ENCODE measurements at places on chromosomes 1 and 21.
A peak's percentile ranks its signal among the peaks of the same experiment; 100 is the strongest.

- DNase-seq: no peak
Measured at GRCh38 chr1:9942399-9942938, 722 bp downstream of the LZIC start.

- DNase-seq: no peak
Measured at GRCh38 chr1:40224040-40224439, 23.7 kb upstream of the TMCO2 start.

- DNase-seq: no peak
Measured at GRCh38 chr1:206794294-206794908, 22.1 kb upstream of the IL10 start.

GRCh38 chr21:42900446-42900845 is 7.3 kb downstream of the NDUFV3 start:
- no peak for DNase-seq

GRCh38 chr1:108034396-108034795 is 69.4 kb upstream of the VAV3 start:
- DNase-seq: no peak

DNA sequence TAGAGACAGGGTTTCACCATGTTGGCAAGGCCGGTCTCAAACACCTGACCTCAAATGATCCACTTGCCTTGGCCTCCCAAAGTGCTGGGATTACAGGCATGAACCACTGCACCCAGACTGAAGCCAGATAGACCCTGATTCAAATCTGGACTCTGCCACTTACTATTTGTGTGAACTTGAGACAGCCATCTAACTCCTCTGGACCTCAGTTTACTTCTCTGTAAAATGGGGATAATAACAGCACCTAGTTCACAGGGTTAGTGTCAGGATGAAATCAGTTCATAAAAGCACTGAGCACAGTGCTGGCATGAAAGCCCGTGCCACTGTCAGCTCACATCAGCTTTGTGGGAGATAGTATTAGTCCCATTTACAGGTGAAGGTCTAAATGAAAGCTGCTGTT is 28.5 kb downstream of the RAB3B start:
- DNase-seq: no peak

DNA sequence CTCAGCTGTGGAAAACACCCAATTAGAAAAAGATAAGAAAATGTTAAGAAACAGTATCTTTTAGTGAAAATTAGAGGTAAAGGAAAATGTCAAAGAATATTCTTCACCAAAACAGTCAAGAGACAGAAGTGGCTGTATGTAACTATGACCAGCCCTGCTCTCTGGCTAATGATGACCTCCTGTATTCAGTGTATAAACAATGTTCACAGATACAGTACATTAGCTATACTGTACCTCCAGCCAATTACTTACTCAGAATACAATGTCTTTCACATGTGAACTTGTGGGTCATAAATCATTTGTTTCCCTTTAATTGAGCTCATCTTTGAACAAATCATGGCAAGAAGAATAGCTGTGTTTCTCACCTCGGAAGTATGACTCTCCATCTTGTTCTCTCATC is 432.0 kb downstream of the LMO4 start:
- no peak for DNase-seq

GRCh38 chr1:11463177-11463576 is 15.8 kb upstream of the DISP3 start:
- no peak for DNase-seq

- no peak for DNase-seq
Measured at GRCh38 chr1:246216906-246217305, 290.2 kb downstream of the SMYD3 start.

DNA sequence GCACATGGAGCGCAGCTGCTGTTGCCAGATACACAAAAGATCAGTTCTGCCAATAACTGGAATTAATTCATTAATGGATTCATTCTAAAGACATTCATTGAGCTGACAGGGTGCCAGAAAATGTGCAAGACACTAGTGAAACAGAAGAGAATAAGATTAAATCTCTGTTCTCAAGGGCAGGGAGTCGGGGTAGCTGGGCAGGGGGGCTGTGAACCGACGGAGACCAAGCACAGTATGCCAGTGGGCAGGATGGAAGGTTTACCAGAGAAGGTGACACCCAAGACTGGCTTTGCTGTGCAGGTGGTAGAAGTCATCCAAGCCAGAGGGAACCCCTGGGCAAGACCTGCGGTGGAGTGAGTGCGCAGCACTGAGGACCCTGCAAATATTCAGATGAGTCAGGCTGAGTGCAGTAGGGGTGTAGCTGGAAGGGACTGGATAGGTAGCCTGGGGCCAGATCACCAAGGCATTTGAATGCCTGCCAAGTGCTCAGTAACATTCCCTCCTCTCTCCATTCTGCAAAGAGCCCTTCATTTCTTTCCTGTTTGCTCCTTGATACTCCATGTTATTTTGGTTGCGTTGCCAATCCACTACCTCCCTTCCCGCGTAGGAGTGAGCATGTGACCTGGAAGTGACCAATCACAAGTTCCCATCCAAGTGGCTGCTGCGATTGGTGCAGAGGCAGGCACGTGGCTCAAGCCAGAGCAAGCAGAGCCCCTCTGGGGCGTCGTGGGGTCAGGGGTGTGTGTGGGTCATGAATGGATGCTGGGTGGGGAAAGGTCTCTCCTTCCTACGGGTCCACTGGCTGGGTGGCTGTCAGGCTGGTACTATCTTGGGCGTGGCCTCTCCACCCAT is 413.1 kb downstream of the PTPRU start:
- DNase-seq: no peak

DNA sequence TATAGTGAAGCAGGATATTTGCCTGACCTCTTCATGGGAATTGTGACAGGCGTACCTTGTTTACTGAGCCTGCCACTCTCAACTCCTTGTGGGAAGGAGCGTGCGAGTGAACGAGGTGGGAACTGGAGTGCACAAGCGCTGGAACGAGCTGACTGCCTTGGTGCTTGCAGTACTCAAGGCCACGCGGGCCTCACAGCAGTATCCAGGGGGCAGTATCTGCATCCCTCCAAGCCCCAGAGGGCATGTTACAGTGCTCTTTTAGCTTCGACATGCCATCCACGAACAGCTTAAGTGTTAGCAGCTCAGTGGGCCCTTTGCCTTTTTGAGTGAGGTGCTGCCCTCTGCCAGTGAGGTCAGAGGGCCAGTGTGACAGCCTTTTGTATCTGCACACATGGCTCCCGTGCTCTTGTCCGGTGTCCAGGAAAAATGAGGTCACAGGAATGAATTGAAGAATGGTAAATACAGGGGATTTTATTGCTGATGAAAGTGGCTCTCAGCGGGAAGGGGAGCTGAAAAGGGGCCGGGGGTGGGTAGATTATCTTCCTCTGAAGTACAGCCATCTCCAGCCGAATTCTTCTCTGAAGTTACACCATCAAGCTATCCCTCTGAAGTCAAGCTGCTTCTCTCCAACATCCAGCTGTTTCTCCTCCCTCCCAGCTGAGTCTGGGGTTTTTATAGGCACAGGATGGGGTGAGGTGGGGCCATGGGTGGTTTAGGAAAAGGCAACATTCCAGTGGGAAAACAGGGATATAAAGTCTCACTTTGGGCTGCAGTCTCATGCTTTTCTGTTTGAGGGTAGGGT is 69.3 kb downstream of the EPB41 start:
- DNase-seq: no peak

GRCh38 chr1:172473302-172473701 is 29.4 kb upstream of the PIGC start:
- no peak for DNase-seq

DNA sequence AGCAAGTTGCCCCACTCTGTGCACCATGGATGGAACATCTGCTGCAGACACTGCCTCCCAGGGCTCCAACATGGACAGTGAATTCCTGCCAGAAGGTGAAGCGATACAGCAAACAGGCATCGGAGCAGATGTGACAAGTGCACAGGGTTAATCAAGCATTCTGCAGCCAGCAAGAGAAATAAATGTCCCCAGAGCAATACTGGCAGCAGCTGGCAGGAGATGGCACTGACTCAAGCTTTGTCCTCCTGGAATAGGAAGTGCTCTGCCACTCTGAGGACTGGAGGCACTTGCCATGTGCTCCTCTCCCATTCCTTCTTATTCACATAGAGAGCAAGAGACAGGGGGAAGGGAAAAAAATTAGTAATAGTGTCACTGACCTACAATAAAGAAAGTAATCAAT is 402.7 kb upstream of the DAB1 start:
- no peak for DNase-seq

DNA sequence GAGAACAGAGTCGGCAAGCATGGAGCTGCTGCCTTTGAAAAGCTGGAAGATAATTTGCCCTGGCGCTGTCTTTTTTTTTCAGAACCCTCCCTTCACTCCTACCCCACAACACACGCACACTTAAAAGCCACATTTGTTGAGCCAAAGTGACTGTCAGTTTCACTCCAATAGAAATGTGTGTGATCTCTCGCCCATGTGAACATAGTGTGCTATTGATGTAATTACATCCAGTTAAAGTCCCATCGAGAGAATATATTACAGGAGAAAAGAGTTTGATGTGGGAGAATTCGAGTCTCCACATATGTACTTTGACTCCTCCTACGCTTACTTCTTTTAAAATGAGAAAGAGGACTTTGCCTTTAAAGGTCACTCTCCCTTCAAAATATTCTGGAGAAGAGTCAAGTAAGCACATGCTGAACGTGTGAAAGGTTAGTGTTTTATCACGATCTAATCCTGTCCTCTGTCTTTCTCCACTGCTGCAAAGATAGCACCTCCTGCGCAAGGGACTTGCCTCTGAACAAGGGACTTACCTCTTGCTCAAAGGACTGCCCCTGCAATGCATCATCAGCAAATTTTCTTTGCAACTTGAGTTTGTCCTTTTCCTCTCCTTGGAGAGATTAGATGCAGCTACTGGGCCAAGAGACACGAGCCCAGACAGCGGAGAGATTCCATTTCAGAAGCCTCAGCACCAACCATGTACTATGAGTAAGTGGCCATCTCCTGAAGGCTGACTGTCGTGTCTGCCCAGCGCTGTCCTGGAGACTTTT is 613.9 kb downstream of the PTPRU start:
- no peak for DNase-seq

DNA sequence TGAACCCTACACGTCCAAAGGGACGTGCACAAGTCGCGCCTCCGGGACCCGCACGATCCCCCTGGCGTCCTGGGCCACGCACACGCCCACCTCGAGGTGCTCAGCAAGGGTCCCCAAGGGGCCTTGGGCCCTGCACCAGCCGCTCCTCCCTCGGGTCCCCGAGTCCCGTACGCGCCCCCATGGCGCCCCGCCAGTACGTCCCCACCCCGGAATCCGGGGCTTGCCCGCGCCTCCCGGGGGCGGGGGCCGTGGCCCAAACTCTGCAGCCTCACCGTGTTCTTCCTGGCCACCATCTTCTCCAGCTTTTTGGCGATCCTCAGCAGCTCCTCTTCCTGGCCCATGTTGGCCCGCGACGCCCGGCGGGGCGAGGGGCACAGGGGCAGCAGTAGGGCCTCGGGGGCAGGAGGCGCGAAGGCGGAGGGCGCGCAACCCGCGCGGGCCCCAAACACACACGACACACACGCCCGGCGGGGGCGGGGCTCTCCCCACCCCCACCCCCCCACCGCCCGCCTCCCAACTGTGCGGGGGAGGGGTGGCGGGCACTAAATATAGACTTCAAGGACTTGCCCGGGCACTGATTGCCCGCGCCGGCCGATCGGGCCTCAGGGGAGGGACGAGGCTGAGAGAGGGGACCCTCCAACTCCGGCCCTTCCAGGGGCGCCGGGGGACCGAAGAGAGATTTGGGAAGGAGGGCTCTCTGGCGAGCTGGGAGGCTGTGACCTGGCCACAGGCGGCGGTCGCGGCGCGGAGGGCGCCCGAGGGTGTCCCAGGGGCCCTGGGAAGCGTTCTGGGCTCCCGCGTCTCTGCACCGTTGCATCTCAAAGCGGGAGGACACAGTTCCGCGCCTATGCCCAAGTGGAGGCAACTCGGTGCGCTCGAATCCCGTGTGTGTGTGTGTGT is at the start of gene TCEA3:
TCEA3 (minus strand) TSS at position 456 of the 900 bp plus-strand sequence; CDS start at position 341, 115 bp downstream.
- no peak for DNase-seq

GRCh38 chr1:38296047-38296446 is 249.5 kb upstream of the POU3F1 start:
- DNase-seq: no peak

DNA sequence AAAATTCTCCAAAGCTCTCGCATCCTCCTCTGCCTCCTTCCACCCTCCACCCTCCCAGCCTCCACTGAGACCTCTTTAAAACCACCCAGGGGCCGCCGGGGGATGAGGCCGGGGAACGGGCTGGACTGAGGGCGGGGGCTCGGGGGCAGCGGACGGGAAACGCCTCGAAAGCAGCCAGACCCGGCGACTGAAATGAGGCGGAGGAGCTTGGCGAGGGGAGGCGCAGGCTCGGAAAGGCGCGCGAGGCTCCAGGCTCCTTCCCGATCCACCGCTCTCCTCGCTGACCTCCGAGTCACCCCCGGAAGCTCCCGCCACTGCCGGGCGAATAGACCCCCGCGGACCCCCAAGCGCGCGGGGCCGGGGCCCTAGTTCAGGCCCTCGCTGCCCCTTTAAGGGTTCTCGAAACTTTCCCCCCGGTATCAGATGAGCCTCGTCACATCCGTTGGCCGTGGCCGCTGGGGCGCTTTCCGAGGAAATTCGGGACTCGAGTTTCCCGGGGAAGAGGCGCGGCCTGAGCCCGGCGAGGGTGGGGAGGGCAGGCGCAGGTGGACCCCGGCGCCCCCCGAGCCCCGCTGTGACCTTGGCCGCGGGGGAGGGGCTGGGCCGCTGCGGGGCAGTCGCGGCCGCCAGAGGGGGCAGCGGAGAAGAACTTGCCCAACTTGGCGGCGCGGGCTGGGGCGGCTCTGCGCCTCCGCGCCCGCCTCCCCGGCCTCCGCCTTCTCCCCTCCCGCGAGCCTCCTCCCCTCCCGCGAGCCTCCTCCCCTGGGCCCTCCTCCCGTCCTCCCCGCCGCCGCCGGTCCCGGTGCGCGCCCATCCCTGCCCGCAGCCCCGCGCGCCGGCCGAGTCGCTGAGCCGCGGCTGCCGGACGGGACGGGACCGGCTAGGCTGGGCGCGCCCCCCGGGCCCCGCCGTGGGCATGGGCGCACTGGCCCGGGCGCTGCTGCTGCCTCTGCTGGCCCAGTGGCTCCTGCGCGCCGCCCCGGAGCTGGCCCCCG is at the start of gene BACE2:
BACE2 (plus strand) TSS at position 813 of the 995 bp plus-strand sequence; CDS start at position 917, 104 bp downstream.
- peak; percentile 18 for DNase-seq

GRCh38 chr1:245129319-245130240 is 25.2 kb upstream of the KIF26B start:
- no peak for DNase-seq

- no peak for DNase-seq
Measured at GRCh38 chr1:173224949-173225348, 17.8 kb upstream of the TNFSF4 start.

DNA sequence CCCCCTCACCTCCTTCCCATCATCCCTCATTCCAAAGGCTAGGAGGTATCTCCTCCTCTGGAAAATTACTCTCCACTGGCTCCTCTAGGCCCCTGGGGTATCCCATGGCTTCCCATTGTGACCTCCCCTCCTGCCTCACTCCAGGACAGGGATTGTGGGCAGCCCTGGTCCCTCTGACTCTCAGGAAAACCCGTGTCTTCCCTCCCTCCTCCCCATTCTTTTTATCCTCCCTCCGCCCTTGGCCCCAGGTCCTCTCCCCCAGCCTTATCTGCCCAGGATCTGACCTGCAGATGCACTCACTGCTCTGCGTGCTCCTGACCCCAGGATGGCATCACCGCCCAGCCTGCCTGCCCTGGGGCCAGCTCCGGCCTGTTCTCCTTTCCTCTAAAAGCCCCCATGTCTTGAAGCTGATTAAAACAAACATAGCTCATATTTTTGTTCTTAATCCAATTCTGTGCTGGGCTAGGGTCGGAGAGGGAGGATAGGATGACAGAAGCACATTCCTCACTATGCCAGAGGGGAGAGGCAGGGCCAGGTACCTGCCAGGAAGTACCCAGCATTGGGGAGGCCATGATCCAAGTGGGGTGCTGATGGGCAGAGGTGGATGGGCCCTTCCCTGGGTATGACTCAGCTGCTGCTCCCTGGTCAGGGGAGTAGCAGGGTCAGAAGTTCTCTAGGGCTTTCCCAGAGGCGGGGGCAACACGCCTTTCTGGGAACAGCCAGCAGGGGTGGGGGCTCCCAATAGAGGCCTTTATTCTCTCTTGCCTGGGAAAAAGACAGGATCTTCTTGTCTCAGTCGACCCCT is 13.8 kb upstream of the UBL4B start:
- no peak for DNase-seq

Data from stimulated activated CD4-positive, alpha-beta T cell treated with anti-CD3 and anti-CD28 coated beads, TNF-alpha, amount 100 ng/mL, for 1 hour (primary cell).